Stimulated activated CD8-positive, alpha-beta memory T cell treated with anti-CD3 and anti-CD28 coated beads, Interleukin-7, amount 100 ng/mL, for 1 hour (primary cell): ENCODE measurements at places on chromosomes 7 and 10.

DNA sequence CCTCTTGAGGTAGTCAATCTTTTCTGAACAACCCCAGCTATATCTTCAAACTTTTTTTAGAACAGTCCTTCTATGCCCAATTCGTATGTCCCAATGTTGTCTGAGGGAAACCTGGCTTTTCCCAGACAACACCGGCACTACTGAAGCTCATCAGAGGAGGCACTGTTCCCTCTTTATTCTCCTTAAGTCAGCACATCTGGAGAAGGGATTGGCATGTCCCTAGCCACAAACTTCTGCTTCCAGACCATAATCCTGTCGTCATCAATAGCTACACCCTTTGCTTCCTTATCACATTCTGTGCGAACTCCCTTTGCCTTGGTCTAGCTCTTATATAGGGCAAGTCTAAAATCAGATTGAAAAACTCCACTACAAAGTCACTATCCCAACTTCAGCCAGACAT is 22.9 kb downstream of the PON3 start:
- no peak for DNase-seq

GRCh38 chr10:28925121-28925663 is 247.9 kb downstream of the BAMBI start:
- no peak for DNase-seq

GRCh38 chr10:103717341-103718246 is 137.8 kb downstream of the SH3PXD2A start:
- no peak for DNase-seq

DNA sequence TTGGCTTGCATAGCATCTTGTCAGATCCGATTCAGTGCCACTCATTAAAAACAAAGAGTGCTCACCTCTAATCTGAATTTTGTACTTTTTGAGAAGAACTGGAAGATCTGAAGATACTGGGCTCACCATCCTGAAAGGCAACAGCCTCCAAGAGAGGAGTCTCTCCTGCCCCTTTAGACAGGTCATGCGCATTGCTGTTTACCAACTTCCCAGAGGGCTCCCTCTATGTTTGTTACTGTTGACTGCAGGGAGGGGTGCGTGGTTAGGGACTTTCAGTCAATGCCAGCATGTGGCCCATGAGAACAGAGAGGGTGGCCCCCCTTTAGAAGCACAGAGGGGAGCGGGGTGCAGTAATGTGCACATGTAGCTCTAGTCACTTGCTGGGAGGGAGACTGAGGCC is 33.2 kb upstream of the CABCOCO1 start:
- no peak for DNase-seq

GRCh38 chr7:34758111-34758601 is 100.1 kb downstream of the NPSR1 start:
- DNase-seq: no peak

DNA sequence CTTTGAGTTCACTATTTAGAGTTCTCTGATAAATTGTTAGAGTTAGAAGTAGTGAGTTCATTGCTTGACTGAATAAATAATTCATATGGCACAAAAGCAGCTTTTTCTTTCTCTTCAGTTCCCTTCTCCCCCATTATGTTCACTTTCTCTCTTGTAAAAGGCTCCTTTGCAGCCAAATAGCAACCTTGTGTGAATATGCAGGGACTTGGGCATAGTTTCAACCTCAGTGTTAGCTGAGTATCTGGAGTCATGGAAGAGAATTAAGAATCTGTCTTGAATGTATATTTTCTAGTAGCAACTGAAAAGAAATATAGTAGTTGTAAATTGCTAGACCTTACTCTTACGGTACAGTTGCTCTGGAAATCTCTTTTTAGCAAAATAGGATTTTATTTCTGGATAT is 31.9 kb downstream of the ZEB1 start:
- DNase-seq: no peak

GRCh38 chr10:131219584-131219886 is 92.0 kb downstream of the TCERG1L start:
- DNase-seq: no peak

DNA sequence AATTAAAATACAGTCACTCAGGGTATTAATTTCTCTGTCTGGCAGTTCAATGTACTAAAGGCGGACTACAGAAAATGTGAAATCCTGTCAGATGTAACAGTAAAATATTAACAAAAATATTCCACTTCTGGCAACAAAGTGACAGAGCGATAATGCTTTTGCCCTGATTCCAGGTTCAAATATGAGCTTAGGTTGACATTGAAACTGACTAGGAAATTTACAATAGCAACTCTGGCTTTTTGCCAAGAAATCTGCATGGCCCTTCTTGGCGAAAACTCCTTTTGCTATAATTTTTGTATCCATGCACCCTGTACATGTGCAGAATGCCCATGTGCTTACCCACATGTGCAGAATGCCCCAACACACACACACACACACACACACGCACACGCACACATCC is 552.2 kb downstream of the MDFIC start:
- DNase-seq: no peak

GRCh38 chr7:46357290-46357689 is 436.2 kb upstream of the IGFBP3 start:
- DNase-seq: no peak

- DNase-seq: no peak
Observed at GRCh38 chr10:132648851-132649528, 111.4 kb downstream of the INPP5A start.

DNA sequence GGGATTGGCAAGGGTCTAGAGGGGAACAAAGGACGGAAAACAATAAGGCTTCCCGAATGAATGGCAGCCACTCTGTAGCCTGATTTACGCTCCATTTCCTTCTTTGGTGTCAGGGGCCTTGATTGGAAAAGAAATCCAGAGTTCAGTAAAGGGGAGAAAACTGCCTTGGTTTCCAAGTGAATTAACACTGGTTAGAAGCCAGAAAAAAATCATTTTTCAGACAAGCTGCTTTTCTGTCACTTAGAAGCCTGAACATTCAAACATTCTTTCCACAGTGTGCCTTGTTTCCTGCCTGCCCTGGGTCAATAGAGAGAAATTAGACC is 283 bp upstream of the TRDMT1 start:
- DNase-seq: no peak

- DNase-seq: no peak
Observed at GRCh38 chr7:26307226-26307625, 15.6 kb downstream of the SNX10 start.

DNA sequence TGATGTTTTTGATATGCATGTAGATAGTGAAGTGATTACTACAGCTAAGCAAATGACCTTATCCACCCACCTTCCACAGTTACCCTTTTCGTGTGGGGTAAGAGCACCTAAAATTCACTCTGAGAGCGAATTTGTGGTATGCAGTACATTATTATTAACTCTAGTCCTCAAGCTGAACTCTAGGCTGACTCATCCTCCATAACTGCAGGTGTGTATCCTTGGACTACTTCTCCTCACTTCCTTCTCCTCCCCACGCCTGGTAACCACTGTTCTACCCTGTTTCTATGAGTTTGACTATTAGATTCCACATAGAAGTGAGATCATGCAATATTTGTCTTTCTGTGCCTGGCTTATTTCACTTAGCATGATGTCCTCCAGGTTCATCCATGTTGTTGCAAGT is 484.6 kb downstream of the GATA3 start:
- no peak for DNase-seq

- DNase-seq: no peak
Observed at GRCh38 chr7:254337-255037, 35.5 kb upstream of the FOXL3 start.

- DNase-seq: no peak
Observed at GRCh38 chr7:35805876-35806275, 5.0 kb downstream of the SEPTIN7 start.

DNA sequence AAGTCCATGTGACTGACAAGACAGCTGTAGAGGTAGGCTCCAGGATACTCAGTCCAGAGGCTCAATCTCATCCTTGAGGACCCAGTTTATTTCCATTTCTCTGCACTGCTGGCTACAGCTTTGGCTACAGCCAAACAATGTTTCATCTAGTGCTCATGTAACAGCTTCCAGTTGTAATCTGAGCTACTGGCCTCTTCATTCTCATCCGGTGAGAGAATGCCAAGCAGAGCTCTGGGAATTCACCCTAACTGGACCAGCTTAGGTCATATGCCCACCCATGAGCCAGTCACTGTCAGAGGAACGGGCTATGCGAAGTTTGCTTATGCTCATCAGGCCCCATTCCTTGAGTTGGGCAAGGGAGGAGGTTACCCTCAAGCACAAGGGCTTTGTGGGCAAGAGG is 192.9 kb downstream of the EVX1 start:
- DNase-seq: no peak

GRCh38 chr10:56991591-56992069 is 630.6 kb upstream of the ZWINT start:
- DNase-seq: no peak

- no peak for DNase-seq
Observed at GRCh38 chr10:5583525-5584175, 58.9 kb downstream of the CALML3 start.

DNA sequence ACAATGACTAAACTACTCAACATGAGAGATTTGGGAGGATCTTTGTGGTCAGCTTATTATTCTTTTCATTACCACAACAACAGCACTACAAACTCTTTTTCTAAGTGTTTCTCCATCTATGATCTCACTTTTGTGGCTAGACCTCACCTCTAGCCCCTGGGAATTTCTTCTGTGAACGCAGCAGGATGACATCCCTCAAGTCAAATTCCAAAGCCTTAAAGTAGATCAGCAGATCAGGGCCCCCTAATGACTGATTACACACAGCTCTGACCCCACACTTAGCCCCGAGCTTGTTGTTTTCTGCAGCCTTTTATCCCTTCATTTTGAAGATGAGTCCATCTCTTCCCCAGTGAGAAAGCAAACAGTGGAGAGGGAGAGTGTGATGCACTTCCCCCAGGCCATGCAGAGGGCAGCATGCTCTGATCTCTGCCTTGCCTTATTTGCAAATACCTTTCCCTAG is 27.3 kb downstream of the TFAM start:
- no peak for DNase-seq

DNA sequence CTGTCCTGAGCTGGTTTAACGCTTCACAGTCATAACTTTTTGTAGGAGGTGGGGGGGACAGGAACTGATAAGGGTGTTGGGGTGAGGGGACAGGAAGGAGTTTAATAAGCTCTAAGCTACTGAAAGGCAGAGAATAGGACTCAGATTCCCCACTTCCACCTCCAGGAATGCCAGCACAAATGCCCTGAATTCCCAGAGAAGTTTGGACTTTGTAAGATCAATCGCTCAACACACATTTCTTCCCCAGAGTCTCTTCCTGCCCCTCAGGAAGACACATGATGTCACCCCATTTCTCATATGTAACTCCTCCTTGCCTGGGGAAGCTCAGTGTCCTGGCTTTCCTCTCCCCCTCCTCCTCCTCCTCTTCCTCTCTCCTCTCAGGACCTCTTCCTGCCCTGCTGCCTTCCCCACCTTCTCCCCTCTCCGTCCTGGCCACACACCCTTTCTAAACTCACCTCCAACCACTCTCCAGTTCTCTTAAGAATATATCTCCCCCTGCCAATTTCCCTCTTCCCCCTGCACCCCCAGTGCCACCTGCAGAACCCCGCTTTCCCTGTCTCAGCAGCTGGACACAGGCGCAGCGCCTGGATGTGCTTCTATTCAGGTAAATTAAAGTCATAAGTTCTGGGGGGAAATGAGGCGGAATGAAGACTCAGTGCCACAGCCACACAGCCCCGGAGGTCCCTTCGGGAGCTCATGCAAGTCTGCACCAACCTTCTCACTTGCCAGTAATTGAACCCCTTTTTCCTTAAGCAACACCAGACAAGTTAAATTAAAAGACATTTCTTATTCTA is 5.3 kb upstream of the LOXL4 start:
- no peak for DNase-seq

DNA sequence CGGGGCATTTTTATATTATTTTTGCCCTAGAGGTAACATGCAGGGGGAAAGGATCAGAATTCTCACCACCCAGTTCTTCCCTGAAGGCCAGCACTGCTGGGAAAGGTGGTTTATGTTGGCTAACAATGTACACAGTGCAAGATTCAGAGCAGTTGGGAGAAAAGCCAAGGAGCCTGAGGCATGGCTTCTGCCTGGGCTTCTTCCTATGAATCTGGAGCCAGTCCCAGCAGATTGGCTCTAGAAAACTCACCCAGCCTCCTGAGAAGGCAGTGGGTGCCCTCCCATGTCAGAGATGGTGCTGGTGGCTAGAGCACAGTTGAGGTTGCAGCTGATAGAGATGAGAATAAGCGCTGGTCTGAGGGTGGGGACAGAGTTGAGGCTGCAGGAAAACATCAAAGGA is 44.7 kb upstream of the GPR26 start:
- DNase-seq: no peak

GRCh38 chr10:131053192-131053591 is 258.3 kb downstream of the TCERG1L start:
- DNase-seq: no peak

DNA sequence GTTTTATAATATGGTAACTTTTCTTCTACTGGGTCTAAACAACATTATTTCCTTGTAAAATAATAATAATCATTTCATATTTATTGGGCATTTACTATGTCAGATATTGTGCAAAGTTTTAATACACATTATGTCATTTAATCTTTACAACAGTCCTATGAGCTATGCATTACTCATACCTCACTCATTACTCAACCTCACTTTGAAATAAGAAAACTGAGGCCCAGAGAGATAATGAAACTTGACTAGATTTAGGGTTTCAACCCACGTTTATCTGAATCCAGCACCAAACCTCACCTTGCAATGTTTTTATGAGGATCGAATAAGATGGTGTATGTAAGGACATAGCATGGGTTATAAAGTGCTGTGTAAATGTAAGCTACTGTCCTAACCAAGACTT is 153.2 kb upstream of the SLC13A1 start:
- no peak for DNase-seq

DNA sequence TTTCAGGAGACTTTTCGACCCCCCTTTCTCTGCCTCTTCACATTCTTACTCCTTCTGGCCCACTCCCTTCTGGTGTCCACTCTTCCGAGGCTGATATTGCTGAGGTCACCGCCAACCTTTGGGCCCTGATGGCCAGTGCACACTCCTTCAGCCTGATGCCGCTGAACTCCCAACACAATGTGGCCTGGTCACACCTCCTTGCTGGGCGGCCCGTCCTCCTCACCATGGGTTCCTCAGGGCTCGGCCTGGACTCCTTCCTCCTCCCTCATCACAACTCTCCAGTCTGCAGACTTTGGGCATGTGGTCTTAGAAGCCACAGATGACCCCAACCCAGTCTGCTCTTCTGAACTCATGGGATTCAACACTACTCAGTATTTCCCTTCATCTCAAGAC is 583.0 kb upstream of the MGMT start:
- DNase-seq: no peak

GRCh38 chr10:75140246-75140645 is 28.8 kb downstream of the SAMD8 start:
- DNase-seq: no peak

- no peak for DNase-seq
Observed at GRCh38 chr10:61836888-61837754, 64.4 kb upstream of the ARID5B start.
